ENCODE measurements at places on chromosomes 1 and 21.

GRCh38 chr1:200081969-200082245 lies 54.4 kb downstream of the NR5A2 start:
- DNase-seq = peak; percentile 43

DNA sequence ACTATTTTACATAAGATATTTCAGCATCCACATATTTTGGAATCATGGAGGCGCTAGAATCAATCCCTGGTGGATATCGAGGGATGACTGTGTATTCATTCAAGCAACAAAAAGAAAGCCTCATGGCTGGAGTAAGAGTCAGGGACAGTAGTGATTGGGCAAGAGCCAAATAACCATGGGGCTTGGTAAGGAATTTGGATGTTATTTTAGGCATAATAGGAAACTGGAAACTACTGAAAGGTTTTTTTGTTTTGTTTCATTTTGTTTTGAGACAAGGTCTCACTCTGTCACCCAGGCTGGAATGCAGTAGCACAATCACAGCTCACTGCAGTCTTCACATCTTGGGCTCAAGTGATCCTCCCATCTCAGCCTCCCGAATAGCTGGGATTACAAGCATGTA lies 33.8 kb upstream of the EYA3 start:
- DNase-seq = no peak

DNA sequence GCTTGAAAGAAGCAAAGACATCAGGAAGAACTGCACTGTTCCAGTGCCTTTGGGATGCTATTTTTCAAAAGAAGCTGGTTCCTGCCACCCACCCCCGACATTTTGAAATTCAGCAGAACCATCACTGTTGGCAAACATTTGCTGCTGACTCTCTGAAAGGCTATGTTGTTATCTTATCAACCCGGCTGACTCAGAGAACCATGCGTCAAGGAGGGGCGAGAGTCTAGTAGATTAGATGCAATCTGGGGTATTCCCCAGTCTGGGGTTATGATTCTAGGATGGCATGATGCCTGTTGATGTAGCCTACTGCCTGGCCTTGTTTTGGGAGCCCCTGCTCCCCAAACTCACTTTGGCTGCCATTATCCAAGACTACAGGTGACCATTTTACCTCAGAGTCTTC lies 267.8 kb upstream of the RUNX1 start:
- no peak for DNase-seq

GRCh38 chr1:201334325-201335173 lies 42.9 kb downstream of the TNNT2 start:
- DNase-seq = no peak

GRCh38 chr21:45010860-45011259 lies 63.5 kb upstream of the ADARB1 start:
- no peak for DNase-seq

DNA sequence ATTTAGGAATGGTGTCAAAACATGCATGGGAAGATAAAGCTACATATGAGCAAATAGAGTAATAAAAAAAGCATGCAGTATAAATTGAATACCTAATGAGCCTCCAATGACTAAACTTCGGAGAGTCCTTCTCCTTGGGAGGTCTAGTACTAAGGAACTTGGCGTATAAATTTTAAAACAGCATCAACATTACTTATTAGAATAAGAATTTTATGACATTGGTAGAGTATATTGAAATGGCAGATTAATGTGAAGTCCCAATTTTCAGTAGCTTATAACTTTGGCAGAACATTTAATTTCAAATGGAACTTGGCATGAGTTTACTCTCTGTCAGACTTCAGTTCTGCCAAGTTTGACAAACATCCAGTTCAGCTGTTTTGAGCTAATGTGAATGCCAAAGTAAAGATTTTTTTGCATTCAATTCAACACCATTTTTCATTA lies 104.7 kb upstream of the RGS18 start:
- peak; percentile 14 for DNase-seq

GRCh38 chr1:56414728-56415224 lies 164.6 kb downstream of the PLPP3 start:
- DNase-seq = no peak

DNA sequence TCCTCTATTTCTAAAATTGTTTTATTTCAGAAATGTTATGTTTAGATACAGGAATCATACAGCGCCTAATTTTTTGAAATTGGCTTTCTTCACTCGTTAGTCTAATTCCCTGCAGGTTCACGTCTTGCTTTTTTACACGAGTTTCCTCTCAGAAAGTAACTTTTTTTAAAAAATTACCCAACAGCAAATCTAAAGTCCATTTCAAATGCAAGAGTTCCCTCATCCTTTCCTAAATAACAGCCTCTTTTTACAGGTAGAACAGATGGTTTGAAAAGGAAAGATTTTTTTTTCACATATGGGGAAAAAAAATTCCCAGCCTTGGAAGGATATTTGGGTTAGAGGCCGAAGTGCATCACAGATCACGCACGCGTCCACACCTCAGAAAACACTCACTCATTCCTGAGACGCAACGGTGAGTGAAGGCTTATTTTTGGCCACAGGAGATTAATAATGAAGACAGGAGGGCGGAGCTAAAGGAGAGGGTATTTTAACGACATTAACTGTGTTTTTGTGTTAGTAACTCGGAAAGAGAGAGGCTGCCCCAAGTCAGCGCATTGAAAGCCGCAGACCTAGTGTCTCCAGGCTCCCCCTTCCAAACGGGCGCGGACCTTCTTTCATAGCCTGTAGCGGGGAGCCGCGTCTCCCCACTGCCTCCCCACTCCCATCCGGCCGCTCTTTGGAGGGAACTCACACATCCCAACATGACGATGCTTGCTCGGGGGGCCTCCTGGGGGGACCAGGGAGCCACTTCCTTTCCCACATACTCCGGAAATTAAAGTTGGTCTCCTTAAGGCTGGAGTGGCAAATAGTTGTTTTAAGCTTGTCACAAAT lies 969 bp upstream of the RIPK4 start:
- no peak for DNase-seq

GRCh38 chr1:29719253-29719652 lies 482.9 kb downstream of the PTPRU start:
- no peak for DNase-seq

DNA sequence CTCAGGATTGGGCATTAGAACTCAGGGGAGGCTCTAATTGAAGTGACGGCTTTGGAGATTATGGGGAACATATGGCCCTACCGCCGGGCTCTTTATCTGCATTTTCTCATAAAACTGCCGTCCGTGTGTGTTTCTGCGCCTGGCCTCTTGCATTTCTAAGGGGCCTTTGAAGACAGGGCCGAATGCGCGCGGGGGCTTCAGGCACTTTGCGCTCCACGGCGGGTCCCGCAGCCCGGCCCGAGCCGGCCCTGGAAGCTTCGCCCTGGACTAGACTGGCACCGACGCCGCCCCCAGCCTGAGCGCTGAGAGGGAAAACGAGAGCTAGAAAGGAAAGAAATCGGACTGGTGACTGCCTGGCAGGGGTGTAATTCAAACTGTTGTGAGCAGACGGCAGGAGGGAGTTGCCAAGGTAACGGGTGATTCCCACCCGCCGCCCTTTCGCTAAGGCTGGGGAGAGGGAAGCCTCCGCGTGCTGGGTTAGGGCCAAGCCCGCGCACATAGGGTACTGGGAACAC lies 120.7 kb downstream of the LMX1A start:
- no peak for DNase-seq

DNA sequence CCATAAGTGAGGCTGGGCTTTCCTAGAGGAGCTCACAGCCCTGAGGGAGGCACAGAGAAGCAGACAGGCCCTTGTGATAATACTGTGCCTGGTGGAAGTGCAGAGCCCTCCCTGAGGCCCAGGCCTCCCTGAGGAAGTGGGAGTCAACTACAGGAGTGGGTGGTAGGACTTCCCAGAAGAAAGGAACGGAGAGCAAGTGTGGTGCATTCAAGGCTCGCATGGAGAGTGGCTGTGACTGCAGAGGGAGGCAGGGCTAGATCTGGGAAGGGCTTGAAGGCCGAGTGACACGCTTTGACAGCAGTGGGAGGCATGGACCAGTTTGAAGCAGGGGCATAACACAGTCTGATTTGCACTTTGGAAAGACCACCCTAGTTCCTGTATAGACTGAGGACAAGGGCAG lies 37.3 kb downstream of the AZIN2 start:
- no peak for DNase-seq

DNA sequence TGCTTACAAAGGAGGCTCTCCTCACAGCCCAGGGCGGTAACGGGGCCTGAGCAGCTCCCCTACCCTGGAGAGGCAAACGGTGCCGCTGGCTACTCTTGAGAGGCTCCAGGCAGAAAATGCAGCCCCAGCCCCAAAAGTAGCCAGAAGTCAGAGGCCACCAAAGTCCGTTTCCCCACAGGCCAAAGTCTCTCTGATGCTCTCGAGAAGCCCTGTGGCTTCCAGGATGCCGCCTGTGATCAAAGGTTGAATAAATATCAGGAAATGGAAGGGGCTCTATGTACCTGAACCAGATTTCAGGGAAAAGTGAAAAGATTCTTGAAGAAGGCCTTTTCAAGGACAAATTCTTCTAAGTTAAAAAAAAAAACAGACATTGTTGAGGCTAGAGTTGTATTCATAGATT lies 4.2 kb downstream of the PANK4 start:
- DNase-seq = no peak

GRCh38 chr1:205541161-205541886 lies 36.9 kb downstream of the CDK18 start:
- DNase-seq = no peak

GRCh38 chr1:206590025-206590758 lies 22.1 kb downstream of the EIF2D start:
- DNase-seq = no peak

DNA sequence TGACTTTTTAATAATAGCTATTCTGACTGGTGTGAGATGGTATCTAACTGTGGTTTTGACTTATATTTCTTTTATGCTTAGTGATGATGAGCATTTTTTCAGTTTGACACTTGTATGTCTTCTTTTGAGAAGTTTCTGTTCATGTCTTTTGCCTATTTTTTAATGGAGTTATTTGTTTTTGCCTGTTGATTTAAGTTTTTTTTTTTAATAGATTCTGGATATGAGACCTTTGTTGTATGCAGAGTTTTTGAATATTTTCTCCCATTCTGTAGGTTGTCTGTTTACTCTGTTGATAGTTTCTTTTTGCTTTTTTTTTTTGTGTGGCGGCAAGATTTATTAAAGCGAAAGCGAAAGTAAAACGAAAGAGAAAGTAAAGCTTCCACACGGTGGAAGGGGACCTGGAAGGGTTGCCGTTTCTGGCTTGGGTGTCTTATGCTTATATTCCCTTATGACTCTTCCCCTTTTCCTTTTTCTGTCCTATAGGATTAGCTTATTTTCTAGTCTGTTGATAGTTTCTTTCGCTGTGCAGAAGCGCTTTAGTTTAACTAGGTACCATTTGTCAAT lies 67.6 kb downstream of the TBX19 start:
- DNase-seq = peak; percentile 4

DNA sequence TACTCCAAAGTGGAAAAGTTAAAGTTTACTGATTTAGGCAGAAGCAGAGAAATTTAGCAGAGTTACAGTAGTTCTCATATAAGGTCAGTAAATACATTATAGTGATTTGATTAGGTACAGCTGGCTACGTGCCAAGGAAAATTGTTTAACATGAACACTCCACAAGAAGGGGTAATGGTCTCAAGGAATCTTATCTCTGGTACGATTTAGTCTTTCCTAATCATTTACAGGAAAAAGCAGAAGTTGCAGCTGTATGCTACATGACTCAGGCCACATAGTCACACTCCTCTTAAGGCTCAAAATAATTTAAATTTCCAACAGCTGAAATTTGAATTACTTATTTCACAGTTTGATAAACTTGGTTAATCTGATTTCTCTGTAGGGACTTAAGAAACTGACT lies 36.9 kb upstream of the OR2B11 start:
- no peak for DNase-seq

DNA sequence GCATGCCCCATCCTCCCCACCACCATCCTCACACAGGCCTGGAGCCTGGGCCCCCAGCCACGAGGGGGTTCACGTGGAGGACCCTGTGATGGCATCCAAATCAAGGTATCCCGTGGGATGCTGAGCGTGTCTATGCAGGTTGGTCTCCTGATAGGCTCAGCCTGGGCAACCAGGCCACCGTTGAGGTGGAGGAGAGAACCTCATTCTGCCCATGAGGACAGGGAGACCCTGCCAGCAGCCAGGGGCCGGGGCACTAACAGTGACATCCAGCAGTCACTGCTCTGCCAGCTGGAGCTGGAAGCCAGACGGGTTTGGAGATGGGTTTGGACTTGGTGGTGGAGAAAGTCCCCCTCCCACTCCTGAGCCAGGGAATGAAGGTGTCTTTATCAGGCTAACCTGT lies 582.8 kb downstream of the MATN1 start:
- DNase-seq = no peak

DNA sequence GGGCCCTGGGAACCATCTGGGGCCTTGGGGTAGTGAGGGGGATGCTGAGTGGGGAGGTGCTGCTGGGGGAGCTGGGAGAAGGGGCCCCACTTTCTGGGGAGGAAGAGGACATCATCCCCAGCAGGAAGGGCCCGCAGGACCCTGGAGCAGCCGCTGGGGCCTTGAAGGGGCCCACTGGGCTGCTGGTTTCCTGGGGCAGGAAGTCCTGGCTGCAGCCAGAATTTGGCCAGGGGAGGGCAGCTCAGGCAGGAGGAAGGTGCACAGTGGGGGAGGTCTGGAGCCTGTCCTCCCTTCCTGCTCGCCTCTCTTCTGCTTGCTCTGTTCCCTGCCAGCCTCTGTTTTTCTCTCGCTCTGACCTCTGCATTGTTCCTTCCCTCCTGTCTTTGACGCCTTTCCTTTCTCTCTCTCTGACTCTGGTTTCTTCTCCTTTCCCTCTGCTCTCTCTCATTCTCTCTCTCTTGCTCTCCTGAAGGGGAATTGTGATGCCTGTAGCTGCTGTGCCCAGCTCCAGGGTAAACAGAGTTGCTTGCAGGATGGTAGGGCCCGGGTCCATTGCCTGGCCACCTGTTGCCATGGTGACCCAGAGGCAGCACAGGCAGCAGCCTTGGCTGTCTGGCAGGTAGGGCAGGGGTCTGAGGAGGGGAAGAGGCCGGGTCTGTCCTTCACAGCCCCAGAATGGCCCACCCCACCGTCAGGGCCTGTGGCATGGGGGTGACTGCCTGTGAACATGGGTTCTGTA lies 23.9 kb downstream of the ACOT11 start:
- peak; percentile 50 for DNase-seq

- DNase-seq = no peak
These were observed 51.0 kb upstream of the EFHD2 start for GRCh38 chr1:15358565-15359133.

DNA sequence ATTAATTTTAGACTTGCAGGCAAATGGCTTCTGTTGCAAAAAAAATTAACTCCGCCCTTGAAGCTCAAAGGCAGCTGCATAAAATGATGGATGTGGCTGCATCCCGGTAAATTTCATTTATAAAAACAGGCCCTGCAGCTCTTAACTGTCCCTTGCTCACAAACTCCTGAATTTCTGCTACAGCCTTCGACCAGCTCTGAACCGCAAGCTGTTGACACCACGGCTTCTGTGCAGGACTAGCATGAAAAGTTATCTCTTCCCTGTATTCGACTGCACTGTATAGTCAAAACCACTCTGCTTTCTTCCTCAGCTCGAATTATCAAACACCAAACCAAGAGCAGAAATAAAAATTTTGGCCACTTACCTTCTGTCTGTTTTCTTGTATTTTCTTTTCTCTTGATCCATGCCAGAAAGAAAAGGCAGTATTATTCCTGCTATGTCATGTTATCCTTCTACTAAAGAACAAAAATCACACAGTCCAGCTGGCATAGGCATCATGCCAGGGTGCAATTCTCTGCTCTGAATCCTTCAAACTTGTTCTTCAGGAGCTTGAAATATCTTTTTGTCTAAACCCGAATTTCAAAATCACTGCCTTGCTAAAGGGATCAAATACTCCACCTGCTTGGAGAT lies 195.5 kb upstream of the NCAM2 start:
- DNase-seq = no peak

Data from endothelial cell of umbilical vein (primary cell).